ENCODE measurements at places on chromosomes 6 and 20. TPM values are rescaled to one million over a fixed set of nuclear protein-coding genes. Genes with fewer than 3 reads are reported as not detected.

The SLA2 gene
- not detected for total RNA-seq

The HLA-DMB gene
- total RNA-seq: not detected

The CEP43 gene
- 15.4 TPM for total RNA-seq

The MYLK2 gene
- 1.3 TPM for total RNA-seq

The MTHFD1L gene
- 93.7 TPM for total RNA-seq

Measured in chondrocyte (in vitro differentiated cells).